ENCODE measurements at places on chromosomes 13 and 19. TPM values are rescaled to one million over a fixed set of nuclear protein-coding genes. Genes with fewer than 3 reads are reported as not detected.

The EPSTI1 gene
- 11.9 TPM for total RNA-seq

DNA sequence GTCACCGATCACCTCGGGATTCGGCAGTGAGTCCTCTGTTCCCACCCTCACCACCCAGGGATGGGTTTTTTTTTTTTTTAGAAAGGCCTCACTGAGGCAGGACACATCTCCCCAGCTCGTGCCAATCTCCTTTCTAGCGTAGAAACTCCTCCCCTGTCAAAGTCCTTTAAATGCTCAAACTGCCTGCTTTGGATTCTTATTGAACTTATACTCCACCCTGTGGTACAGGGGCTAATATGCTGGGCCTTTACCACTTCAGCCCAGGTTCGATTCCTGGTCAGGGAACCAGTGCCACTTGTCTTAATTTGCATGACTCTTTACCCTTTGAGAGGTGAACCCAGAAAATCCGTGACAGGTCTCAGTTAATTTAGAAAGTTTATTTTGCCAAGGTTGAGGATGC lies 8.3 kb upstream of the ZNF14 start:
- H3K27me3 ChIP-seq: no peaks in the 10 kb centered on the region
- H3K27ac ChIP-seq: no peak overlapping the region
- H3K36me3 ChIP-seq: no peaks in the 10 kb centered on the region
- no peak for DNase-seq
- no peak overlapping the region for H3K4me3 ChIP-seq

GRCh38 chr19:402786-403185 lies 6.2 kb downstream of the C2CD4C start:
- H3K27me3 ChIP-seq: no peaks in the 10 kb centered on the region
- H3K27ac ChIP-seq: no peak overlapping the region
- H3K36me3 ChIP-seq: no peaks in the 10 kb centered on the region

The IGFL2 gene
- 0.46 TPM for total RNA-seq

The LILRA1 gene
- not detected for total RNA-seq

DNA sequence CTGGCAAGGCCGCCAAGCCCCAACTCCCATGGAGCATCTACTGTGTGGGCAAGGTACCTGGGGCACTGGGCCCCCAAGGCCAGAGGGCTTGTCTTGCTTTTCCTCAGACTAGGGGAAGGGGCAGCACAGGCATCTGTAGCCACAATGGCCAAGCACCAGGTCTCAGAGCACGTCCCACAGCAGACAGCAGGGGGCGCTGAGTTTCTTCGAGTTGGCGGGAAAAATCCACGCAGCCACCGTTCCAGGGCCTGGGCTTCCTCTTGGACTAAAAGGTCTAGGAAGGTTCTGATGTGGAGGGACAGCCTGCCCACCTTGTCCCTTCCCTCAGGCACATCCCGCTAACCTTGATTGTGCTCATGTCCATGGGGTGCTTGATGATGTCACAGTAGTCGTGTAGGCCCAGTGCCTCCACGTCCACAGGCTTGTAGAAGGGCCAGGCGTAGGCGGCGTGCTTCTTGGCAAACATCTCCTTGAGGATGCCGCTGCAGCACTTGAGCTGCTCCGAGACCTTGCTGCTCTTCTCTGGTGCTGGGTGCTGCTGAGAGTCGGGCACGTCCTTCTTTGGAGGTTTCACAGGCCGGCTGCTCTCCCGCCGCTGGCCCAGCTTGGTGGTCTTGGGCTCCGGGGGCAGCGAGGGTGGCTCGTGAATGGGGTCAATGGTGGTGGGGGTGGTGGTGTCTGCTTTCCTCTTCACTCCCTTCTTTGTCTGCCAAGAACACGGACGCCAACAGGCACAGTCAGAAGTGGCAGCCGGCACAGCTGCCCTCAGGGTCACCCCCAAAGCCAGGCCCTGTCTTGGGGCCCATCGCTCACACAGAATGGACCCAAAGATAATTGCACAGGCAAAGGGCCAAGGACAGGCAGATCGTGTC lies 32.0 kb upstream of the EPHX3 start:
- no peaks in the 10 kb centered on the region for H3K27me3 ChIP-seq
- peaks cover 1% of the 10 kb centered on the region for H3K4me1 ChIP-seq
- peak; percentile 53 for DNase-seq
- H3K36me3 ChIP-seq: peaks cover 68% of the 10 kb centered on the region
- H3K4me3 ChIP-seq: no peak overlapping the region

GRCh38 chr19:38402967-38403674 lies at the start of gene FAM98C:
Gene FAM98C, plus strand, starts transcription at chr19:38403093. Its CDS starts 61 bp downstream, at chr19:38403154.
- peaks cover 3% of the 10 kb centered on the region for H3K27me3 ChIP-seq
- peaks cover 20% of the 10 kb centered on the region for H3K36me3 ChIP-seq
- H3K4me3 ChIP-seq: peak within 1 kb of the TSS; percentile 87
- peak within 1 kb of the TSS; percentile 94 for H3K27ac ChIP-seq
- peaks cover 8% of the 10 kb centered on the region for H3K4me1 ChIP-seq
- DNase-seq: peak; percentile 97

DNA sequence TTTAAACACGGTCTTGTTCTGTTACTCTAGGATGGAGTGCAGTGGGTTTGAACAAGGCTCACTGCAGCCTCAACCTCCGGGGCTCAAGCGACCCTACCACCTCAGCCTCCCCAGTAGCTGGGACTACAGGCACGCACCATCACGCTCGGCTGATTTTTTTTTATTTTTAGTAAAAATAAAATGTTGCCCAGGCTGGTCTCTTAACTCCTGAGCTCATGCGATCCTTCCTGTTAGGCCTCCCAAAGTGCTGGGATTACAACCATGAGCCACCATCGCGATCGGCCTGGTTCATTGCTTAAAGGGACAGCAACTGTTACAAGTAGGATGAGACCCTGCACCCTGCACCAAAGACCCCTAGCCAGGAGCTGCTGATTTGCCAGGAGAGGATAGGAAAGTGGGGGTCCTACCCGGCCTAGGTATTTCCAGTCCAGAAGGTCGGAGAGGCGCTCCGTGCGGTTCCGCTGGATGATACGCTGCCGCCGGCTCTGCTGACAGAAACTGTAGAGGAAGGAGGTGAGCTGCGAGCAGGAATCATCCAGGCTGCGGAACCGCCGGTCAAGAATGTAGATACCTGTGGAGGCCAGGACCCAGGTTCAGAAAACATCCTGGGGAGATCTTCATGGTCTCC lies 5.1 kb downstream of the FTL start:
- no peaks in the 10 kb centered on the region for H3K27me3 ChIP-seq
- H3K36me3 ChIP-seq: peaks cover 51% of the 10 kb centered on the region
- H3K4me3 ChIP-seq: no peak overlapping the region
- H3K27ac ChIP-seq: no peak overlapping the region
- H3K4me1 ChIP-seq: peaks cover 13% of the 10 kb centered on the region

GRCh38 chr13:41565216-41565615 lies 107.9 kb downstream of the RGCC start:
- H3K4me1 ChIP-seq: peaks cover 3% of the 10 kb centered on the region
- H3K36me3 ChIP-seq: no peaks in the 10 kb centered on the region
- no peak for DNase-seq
- H3K4me3 ChIP-seq: no peak overlapping the region
- H3K27me3 ChIP-seq: no peaks in the 10 kb centered on the region

DNA sequence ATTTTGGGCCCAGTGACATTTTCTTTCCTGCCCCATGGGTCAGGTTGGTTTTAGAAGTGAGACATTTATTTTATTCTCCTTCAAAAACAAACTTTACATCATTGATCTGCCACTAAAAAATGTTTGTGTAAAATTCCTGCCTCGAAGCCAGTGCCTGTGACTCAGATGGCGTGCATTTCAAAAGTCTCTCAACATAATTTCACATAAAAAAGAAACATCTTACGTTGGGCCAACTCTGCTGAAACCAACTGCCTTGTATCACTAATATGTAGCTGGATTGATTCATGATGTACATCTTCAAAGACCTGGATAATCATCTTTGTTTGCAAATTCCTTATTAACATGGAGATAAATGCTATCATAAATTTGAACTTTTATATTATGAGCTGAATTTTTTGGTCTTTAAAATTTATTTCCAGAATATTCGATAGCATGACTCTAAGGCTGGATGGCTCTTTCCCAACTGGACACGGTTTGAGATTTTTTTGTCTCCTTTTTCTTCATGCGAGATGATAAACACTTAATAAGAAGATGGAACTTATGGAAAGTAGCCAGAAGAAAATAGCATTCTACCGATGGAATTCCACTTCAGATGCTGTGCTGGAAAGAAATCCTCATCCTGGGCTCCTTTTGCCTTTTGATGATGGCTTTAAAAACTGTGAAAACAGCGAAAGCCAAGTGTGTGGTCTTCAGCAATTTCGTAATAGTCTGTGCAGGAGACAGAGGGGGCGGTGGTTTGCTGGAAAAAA lies 420.5 kb downstream of the FGF9 start:
- H3K36me3 ChIP-seq: peaks cover 16% of the 10 kb centered on the region
- no peak overlapping the region for H3K4me3 ChIP-seq
- H3K4me1 ChIP-seq: peaks cover 6% of the 10 kb centered on the region
- no peak for DNase-seq
- H3K27ac ChIP-seq: no peak overlapping the region

The CEACAM3 gene
- total RNA-seq: not detected

DNA sequence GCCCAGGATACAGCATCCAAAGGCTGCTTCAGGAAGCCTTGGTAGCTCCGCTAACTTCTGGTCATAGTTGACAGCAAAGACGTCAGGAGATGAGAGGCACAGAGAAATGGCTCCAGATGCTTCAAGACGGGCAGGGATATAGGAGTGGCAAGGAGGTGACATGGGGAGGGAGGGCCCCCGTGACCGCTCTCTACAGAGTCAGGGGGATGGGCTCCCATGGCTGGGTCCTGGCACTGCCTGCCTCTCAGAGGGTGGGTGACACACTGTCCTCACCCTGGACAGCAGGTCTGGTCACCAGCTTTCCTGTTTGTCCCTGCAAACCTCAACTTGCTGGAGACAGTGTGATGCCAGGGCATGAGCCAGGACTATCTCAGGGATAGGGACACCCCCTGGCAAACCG lies 10.3 kb upstream of the ZNF14 start:
- H3K27me3 ChIP-seq: no peaks in the 10 kb centered on the region
- no peak overlapping the region for H3K27ac ChIP-seq
- no peak for DNase-seq
- no peak overlapping the region for H3K4me3 ChIP-seq
- no peaks in the 10 kb centered on the region for H3K36me3 ChIP-seq
- no peaks in the 10 kb centered on the region for H3K4me1 ChIP-seq

GRCh38 chr13:94112227-94112626 lies 367.3 kb downstream of the DCT start:
- no peak overlapping the region for H3K4me3 ChIP-seq
- no peak overlapping the region for H3K27ac ChIP-seq
- H3K36me3 ChIP-seq: no peaks in the 10 kb centered on the region
- H3K4me1 ChIP-seq: no peaks in the 10 kb centered on the region

DNA sequence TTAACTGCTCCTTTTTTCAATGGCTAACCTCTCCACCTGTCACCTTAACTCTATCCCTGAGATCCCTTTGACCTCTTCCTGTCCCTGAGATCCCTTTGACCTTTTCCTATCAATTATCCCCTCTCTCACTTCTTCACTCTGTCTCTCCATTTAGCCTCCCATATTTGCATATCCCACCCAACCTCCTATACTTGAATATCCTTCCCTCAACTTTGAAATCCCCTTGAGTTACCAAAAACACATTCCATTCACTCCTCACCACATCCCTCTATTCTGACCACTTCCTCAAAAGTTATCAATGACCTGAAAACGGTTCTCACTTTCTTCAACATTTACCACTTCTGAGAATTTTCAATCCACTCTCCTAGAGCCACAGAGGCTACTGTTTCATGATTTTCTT lies 3.0 kb downstream of the MYCBP2 start:
- H3K36me3 ChIP-seq: peaks cover 18% of the 10 kb centered on the region
- H3K27me3 ChIP-seq: no peaks in the 10 kb centered on the region
- peak overlapping the region; percentile 98 for H3K4me3 ChIP-seq
- DNase-seq: no peak

- peaks cover 1% of the 10 kb centered on the region for H3K27me3 ChIP-seq
- no peaks in the 10 kb centered on the region for H3K36me3 ChIP-seq
- H3K4me1 ChIP-seq: no peaks in the 10 kb centered on the region
- H3K4me3 ChIP-seq: no peak overlapping the region
- DNase-seq: no peak
Measured at GRCh38 chr13:71634182-71634581, 232.8 kb downstream of the DACH1 start.

DNA sequence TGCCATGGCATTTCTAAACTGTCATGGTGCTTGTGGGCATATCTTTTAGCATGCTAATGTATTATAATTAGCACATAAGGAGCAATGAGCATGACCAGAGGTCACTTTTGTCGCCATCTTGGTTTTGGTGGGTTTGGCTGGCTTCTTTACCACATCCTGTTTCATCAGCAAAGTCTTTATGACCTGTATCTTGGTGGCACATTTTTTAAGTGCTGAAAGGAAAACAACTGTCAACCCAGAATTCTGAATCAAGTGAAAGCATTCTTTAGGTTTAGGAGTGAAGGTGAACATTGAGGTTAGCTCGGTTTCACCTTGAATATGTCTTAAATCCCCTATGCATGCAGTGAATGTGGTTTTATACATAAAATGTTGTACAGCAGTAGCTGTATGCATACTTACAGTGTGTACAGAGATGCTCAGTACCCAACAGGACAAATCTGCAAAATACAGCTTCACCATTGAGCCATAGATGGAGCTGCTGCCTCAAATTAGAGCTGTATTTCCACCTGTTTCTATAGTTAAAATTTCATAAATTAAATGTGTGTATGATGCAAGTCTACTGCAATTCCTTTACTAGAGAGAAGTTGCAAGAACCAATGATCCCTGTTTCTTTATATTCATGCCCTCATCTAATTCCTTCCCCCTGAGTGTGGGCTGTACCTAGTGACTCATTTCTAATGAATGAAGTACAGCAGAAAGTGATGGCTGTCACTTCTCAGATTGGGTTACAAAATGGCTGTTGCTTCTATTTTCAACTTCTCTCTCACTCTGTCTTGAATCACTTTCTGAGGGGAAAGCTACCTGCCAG lies 25.2 kb upstream of the IGSF23 start:
- no peak overlapping the region for H3K4me3 ChIP-seq
- no peak for DNase-seq
- peaks cover 2% of the 10 kb centered on the region for H3K4me1 ChIP-seq

GRCh38 chr13:21067848-21068247 lies 6.5 kb upstream of the LATS2 start:
- H3K36me3 ChIP-seq: no peaks in the 10 kb centered on the region
- DNase-seq: no peak

DNA sequence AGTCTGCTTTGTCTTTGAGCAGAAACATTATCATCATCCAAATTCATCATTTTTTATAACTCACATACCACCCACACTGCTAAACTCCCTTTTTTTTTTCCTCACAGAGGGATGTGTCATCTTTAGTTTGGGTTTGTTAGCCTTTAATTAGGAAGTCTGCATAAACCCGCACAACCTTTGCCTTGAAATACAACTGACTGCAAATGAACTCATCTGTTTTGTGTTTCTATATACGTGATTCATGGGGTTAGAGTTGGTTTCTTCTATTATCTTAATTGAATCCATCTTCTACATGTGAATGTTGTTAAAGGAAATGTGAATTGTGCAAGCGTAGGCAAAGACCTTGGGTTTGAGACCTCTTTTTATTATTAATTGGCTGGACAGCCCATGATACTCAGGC lies 102.7 kb downstream of the SLAIN1 start:
- no peak overlapping the region for H3K27ac ChIP-seq
- DNase-seq: no peak
- no peaks in the 10 kb centered on the region for H3K36me3 ChIP-seq
- no peak overlapping the region for H3K4me3 ChIP-seq
- H3K27me3 ChIP-seq: peaks cover 4% of the 10 kb centered on the region
